Fibroblast of gingiva (primary cell): ENCODE measurements at places on chromosomes 12 and 14.

- no peak for DNase-seq
These were observed 264.7 kb downstream of the SEC23A start for GRCh38 chr14:38838049-38838978.

GRCh38 chr12:119578112-119578511 is 15.5 kb upstream of the TMEM233 start:
- DNase-seq = no peak

DNA sequence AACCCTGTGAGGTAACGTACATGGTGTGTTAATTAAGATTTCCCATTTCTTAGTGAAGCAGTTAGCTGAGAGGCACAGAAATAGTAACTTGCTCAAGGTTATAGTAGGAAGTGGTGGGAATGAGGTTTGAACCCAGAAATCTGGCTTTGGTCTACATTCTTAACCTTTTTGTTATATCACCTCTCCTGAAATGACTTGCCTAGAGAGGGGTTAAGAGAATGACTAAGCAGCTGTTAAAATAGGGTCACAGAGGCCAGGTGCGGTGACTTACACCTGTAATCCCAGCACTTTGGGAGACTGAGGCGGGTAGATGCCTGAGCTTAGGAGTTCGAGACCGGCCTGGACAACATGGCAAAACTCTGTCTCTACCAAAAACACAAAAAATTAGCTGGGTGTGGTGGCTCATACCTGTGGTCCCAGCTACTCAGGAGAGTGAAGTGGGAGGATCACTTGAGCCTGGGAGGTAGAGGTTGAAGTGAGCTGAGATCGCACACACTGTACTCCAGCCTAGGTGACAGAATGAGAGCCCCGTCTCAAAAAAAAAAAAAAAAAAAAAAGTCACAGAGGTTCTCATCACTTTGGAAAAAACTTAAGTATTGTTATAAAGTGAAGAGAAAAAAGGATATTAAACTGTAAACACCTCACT is 57.6 kb upstream of the RD3L start:
- no peak for DNase-seq

GRCh38 chr12:123131291-123131832 is 19.5 kb downstream of the PITPNM2 start:
- DNase-seq = peak; percentile 40

- DNase-seq = no peak
These were observed 40.8 kb downstream of the CCDC88C start for GRCh38 chr14:91376547-91377477.

GRCh38 chr12:3698218-3698974 is 54.5 kb downstream of the CRACR2A start:
- DNase-seq = peak; percentile 100

GRCh38 chr12:104137001-104137901 is 759 bp downstream of the NFYB start:
- DNase-seq = peak; percentile 35

DNA sequence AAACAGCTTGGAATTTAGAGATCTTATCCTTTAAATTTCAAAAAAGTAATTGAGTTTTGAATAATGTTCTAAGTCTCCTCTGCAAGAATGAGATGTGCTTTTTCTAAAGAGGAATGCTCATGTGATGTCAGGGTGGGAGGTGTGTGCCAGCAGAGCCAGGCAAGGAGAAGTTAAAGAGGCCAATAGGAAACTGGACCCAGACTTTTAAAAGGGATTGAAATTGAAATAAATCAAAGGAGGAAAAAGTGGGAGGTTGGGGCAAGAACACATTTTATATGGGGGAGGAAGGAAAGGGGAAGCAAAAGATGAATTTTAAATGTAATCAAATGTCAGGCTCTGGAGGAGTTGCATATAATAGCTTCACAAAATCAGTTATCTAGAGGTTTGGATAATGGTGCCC is 126.1 kb downstream of the FIGNL2 start:
- DNase-seq = no peak

GRCh38 chr12:18368594-18368993 is 107.3 kb downstream of the PIK3C2G start:
- no peak for DNase-seq

GRCh38 chr12:38399711-38400206 is 83.2 kb downstream of the ALG10B start:
- no peak for DNase-seq

GRCh38 chr14:68611599-68611998 is 181.3 kb downstream of the ZFP36L1 start:
- DNase-seq = no peak

DNA sequence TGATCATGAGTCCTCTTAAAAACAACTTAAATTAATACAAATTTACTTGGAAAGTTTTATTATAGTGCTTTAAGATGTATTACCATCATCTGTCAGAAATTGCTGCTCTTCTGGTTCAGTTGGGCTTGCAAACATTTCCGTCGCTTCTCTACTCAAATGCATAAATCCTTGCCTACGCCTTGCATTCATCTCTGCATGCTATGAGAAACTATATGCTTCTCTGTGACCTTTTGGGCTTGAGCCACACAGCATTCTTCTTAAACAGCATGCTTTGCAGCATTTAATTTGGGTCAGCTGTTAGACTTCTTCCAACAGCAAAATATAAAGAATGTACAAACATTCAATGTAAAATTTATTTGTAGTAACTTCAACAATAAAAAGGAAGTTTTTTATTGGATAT is 305.7 kb upstream of the FLRT2 start:
- DNase-seq = no peak

- no peak for DNase-seq
These were observed 4.4 kb upstream of the TINF2 start for GRCh38 chr14:24246765-24247212.

GRCh38 chr14:23005451-23006187 is 4.3 kb downstream of the C14orf93 start:
- no peak for DNase-seq

- DNase-seq = no peak
These were observed 323.1 kb upstream of the FBXO33 start for GRCh38 chr14:39755269-39755878.

DNA sequence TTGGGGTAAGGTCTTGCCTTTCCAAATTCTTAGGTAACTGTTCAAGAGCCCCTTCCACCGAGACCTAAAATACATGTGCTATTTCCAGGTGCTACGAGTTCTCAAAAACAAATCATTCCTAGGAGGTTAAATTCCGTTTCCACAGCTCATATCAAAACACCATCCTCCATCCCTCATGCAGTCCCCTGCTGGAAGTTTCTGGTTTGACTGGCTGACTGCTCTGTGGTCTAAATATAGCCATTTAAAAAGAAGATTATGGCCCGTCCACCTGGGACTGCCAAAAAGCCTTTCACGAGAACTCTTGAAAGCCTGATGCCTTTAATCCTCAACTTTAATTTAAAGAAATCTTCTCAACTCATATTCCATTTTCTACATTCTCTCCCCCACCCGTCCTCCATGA is 201.5 kb upstream of the MYL2 start:
- no peak for DNase-seq

- no peak for DNase-seq
These were observed 20.6 kb upstream of the APOLD1 start for GRCh38 chr12:12764824-12765223.

DNA sequence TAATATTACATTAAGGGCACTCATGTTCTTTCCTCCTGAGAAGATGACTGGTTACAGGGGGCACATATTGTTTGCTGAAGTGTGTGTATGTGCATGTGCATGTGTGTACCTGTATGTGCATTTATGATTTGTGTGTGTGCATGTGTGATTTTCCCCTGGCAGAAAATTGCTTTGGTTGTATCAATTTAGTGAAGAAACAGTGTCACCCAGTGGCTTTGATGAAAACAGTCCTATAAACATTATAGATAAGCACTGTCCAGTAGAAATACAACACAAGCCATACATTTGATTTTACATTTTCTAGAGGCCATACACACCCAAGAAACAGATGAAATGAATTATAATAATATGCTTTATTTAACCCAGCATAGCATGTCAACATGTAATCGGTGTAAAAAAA is 8.6 kb downstream of the PDE3A start:
- peak; percentile 22 for DNase-seq

DNA sequence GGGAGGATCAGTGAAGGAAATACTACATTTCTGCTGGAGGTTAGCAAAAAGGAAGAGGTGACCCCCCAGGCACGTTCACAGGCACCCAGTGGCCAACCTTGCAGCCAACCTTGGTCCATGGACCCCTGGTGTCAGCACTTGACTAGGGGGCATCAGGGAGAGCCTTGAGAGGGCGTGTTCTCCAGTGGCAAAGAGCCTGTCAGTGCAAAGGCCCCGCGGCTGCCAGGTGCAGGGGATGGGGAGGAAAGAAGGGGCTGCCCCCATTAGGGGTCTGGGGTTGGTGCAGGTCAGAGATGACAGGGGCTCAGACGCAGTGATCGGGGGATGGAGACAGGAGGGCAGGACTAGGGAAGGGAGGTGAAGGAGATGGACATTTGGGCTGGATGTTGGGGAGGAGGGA is 22.7 kb upstream of the ULK1 start:
- DNase-seq = no peak

GRCh38 chr12:50066402-50066801 is 9.0 kb downstream of the ASIC1 start:
- peak; percentile 76 for DNase-seq

DNA sequence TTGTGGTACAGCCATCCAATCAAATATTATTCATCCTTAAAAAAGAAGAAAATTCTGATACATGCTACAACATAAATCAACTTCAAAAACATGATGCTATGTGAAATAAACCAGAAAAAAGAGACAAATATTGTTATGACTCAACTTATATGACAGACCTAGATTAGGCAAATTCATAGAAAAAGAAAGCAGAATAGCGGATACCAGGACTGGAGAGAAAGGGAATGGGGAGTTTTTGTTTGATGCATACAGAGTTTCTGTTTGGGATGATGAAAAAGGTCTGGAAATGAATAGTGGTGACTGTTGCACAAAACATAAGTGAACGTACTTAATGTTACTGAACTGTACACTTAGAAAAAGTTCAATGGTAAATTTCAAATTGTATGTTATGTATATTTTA is 82.3 kb downstream of the SPPL3 start:
- DNase-seq = no peak

GRCh38 chr12:31781894-31782540 is 53.2 kb upstream of the AMN1 start:
- DNase-seq = no peak

DNA sequence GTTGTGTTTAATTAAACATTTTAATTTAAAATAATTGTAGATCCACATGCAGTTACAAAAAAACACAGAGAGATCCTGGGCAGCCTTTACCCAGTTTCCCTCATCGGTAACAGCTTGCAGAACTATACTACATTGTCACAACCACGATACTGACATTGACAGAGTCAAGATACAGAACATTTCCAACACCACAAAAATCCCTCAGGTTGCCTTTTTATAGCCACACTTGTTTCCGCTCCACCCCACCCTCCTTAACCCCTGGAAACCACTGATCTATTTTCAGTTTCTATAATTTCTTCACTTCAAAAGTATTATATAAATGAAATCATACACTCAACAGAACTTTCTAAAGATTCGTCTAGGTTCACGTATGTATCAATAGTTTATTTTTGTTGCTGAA is 458.8 kb upstream of the SOX5 start:
- DNase-seq = no peak

GRCh38 chr12:76432733-76433132 is 84.5 kb upstream of the BBS10 start:
- no peak for DNase-seq

GRCh38 chr14:50533241-50533705 is 904 bp upstream of the MAP4K5 start:
- no peak for DNase-seq

GRCh38 chr12:19575337-19576243 is 136.3 kb downstream of the AEBP2 start:
- DNase-seq = peak; percentile 20
